ENCODE measurements at places on chromosomes 16 and 17.

DNA sequence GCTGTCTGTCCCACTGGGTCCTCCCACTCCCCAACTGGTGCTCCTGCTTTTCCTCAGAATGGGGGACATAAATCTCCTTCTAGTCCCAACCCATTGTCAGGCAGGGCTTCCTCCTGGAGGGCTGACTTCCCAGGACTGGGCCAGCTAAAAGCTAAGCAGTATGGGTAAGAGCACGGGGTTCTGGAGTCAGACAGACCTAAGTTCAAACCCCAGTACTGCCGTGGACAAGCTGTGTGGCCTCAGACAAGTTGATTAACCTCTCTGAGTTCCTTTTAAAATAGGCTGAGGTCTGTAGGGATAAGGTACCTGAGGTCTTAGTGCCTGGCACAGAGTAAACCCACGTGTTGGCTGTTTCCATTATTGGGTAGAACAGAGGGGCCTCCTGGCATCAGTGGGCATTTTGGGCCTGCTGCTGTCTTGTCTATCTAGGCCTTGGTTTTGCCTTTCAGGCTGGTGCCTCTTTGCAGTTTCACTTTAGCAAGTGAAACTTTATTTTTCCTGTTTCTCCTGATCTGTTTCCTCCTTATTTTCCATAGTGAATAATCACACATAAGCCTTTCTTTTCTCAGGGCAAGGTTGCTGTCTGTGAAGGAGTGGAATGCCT, 114.6 kb downstream of the PRKCB start:
- DNase-seq = no peak

DNA sequence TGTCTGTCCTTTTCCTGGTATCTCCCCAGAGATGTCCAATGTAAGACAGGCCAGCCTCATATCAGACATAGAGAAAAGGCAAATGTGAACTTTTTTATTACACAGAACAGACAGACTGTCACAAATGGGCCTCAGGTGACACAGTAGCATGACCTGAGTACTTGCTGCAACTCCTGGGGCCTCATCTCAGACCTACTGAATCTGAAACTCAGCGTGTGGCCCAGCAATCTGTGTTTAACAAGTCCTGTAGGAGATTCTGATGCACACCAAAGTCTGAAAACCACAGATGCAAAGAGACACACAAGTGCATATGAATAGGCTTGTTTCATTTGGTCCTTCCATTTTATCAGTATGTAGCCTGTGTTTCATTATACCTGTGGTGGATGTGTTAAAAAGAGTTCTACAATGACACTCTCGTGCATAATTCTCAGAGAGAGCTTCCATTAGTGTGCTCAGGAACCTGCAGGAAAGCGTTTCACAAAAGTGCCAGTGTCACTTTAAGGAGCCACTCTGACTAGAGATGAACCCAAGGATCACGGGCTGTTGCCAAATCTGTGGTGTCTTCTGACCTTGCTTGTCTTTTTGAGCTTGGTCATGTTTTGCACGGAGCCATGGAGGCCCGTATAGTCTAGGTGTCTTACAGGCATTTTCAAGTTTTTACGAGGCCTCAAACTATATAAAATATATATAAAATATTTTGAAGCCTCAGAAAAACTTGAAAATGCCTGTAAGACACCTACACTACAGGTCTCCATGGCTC, 33.8 kb upstream of the NF1 start:
- DNase-seq = no peak

DNA sequence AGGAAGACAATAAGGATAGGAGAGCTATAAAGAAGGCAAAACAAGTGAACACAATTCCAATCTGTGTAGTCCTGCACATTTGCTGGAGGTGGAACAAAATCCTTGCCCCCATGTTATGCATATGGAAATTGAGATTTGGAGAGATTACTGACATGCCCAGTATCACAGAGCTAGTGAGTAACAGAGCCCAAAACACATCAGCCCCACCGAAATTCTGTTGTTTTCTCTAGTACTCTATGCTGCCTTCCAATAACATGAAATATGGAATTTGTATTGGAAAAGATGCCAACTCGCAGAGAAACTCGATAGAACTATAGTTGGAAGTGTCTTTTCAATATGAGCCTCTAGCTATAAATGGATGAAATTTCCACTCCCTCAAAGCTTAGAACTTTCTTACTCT, 456.6 kb downstream of the CDH13 start:
- DNase-seq = no peak

- no peak for DNase-seq
Measured at GRCh38 chr16:54163197-54163843, 123.3 kb downstream of the IRX3 start.

GRCh38 chr16:50842589-50842988, 100.7 kb downstream of the CYLD start:
- DNase-seq = no peak

DNA sequence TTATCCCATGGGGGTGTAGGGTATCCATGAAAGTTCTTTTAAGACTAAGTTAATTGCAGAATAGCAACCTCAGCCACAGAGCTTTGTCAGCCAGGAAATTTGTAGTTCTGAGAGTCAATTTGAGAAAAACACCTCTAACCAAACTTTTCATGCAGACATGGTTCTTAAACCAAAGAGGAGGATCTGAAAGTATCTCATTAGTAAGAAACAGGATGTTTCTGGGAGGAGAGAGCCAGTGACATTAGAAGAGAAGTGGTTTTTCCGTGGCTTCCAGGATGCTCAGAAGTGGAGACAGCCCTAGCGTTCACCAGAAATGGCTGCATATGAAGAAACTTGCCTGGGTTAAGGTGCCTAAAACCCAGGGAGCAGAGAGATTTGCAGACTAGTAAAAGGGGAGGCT, 7.9 kb downstream of the GNAO1 start:
- DNase-seq = no peak

GRCh38 chr16:26724189-26724588, 342.5 kb upstream of the C16orf82 start:
- DNase-seq = no peak

DNA sequence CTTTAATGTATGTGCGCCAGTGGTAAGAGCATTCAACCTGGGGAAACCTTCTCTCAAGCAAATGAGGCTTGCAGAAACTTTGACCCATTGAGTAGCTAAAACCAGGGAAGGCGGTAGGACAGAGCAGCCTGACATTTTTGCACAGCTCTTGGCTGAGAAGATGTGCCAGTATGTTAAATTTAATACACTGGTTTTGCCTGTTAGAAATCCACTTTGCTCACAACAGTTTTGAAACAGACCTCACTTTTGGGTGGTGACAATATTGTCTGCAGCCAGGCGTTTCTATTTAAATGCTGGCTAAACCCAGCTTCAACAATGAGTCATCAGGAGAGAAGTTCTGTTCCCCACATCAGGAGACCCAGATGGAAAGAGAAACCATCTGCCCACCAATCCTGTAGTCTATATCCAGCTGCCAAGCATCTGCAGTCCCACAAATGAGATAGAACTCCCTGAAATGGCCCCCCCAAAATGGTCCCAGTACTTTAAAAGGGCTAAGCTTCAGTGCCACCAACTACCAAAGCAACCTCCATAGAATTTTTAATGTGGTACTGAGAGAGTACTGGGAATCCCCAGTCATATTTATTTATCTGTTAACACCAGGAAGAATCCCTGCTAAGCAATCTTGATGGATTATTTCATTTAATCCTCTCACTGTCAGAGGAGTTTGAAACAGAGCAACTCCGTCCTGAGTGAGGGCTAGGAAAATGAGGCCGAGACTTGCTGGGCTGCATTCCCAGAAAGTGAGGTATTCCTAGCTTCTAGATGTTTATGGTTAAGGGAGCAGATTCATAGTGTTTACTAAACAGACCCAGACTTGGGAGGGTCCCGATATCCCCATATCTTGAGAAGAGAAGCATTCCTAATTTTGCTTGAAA, 29.0 kb upstream of the CLEC3A start:
- DNase-seq = no peak

GRCh38 chr17:76917829-76918228, 49.6 kb downstream of the MGAT5B start:
- DNase-seq = no peak

DNA sequence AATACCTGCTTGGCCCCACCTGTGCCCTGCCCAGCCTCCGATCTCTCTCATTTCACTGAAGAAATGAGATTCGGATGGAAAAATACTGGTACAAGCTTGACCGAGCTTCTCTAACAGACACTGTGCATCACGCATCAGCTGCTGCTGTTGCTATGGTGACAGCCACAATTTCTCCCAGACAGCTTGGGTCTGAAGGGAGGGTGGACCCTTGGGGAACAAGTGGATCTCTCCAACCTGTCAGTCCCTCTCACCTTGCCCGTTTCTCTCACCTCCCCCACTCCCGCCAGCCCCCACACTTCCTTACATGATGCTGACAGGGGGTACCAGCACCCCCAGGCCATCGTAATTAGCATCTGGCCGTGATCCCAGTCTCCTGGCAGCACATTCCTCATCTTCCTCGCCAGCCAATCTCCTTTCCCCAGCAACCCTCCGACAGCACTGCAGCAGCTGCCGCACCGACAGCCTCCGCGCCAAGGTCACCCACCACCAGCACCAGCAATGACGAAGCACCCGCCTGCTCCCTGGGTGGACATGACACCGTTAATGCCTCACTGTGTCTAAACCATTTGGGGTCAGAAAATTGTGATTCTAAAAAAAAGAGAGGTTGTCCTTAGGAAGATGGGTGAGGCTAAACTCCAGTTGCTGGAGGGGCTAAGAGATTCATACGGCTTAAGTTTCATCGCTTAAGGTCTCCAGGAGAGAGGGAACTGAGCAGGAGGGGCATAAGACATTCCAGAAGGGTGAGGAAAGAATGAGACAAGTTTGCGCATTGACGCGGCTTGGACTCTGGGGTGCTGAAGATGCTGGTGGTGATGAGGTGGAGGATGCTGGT, 58.6 kb upstream of the TNRC6A start:
- no peak for DNase-seq

GRCh38 chr16:23931199-23931598, 95.4 kb downstream of the PRKCB start:
- DNase-seq = no peak

- DNase-seq = no peak
Measured at GRCh38 chr17:79975498-79976134, 60.1 kb downstream of the TBC1D16 start.

- DNase-seq = no peak
Measured at GRCh38 chr17:3007651-3008121, 55.7 kb downstream of the OR1D5 start.

- DNase-seq = no peak
Measured at GRCh38 chr17:54537656-54538055, 363.0 kb upstream of the TOM1L1 start.

DNA sequence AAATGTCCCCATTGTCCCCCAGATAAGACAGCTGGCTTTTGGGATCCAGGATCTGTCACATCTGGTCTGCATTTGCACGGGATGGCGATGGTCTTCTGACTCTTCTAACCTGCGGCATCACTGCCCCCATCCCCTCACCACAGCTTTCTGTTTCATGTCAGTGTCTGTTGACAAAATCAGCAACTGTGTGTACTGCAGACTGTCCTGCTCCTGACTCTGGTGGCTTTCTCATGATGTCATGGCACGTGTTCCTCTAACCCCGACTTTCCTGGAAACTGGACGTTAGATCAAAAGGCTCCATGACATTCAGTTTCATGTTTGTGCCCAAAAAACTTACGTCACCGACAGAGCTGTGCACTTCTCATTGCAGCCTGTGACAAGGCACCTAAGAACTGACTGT, 30.1 kb upstream of the CPNE2 start:
- peak; percentile 67 for DNase-seq

DNA sequence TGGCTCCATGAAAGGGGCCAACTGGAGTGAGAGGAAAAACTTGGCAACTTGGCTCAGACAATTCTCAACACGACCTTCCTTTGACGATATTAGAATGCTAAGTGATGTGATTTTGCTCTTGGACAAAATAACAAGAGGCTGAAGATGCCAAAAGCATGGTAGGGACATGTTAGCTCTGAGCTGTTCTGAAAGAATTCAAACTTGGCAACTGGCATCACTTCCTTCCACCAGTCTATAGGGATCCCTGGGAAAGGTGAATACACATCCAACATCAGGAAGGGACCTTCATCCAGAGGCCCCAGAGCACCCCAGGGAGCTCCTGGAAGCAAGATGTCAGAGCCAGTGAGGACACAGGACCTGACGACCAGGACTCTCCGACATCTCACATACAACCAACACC, 4.3 kb downstream of the KRT37 start:
- no peak for DNase-seq

GRCh38 chr17:42457107-42457792, 1.4 kb upstream of the ATP6V0A1 start:
- peak; percentile 60 for DNase-seq

GRCh38 chr17:59383893-59384292, 52.4 kb downstream of the YPEL2 start:
- no peak for DNase-seq

DNA sequence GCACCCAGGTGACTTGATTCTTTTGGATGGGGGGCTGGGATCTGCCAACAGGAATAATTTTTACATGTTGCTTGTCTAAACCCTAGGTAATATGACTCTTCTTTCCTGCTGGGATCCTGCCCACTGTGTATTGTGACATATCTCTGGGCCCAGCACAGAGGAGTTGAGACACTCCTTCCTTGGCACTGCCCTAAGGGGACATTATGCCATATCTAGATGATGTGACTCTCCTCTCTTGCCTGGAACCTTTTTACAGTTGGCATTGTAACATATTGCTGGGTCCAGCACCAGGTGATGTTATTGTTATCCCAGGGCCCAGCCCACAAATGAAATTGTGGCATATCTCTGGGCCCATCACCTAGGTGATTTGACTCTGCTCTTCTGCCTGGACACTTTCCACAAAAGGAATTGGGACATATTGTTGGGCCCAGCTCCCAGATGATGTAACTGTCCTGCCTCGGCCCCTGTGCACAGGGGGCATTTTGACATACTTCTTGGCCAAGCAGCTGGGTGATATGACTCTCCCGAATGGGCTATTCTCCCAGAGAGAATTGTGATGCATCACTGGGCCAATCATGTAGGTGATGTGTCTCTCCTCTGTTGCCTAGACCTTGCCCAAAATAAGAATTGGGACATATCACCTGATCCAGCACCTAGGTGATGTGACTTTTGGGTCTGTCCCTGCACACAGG, 1837.7 kb downstream of the TP53TG3F start:
- no peak for DNase-seq

DNA sequence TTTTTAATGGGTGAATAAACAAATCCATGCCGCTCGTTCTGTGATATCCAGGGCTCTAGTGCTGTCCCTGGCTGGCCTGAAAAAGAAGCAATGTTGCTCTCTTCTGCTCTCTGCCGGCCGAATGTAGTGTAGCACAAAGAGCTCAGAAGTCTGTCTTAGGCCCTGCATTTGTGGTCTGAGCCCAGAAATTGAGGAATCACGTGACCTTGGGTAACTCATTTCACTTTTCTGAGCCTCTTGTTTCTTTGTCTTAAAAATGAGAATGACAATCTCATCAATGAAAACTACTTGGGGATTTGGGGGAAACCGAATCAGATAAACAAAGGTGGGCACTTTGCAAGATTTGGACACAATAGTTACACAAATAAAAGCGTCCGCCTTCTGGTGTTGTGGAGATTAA, 381.6 kb upstream of the ASIC2 start:
- peak; percentile 18 for DNase-seq

GRCh38 chr17:73430848-73431247, 119.0 kb upstream of the CDC42EP4 start:
- peak; percentile 81 for DNase-seq

DNA sequence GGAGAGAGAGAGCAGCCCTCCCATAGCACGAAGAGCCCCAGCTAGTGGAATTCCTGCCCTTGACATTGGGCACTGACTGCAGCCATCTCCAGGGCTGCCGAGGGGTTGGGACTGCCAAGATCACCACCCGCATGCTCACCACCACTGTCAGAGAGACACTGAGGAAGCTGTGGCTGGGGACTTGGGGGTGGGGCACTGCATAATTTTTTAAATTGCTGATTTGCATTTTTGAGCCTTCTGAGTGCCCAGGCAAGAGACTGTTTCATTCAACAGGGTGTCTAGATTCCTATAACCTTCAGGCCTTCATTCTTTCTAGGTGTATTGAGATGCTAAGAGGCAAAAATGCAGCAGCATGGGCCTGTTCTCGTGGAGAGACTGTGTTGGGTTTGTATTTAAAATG, 9.0 kb upstream of the EPX start:
- no peak for DNase-seq
